Cardiac fibroblast (primary cell): ENCODE measurements at places on chromosomes 3 and 15.
A peak's percentile ranks its signal among the peaks of the same experiment; 100 is the strongest.

DNA sequence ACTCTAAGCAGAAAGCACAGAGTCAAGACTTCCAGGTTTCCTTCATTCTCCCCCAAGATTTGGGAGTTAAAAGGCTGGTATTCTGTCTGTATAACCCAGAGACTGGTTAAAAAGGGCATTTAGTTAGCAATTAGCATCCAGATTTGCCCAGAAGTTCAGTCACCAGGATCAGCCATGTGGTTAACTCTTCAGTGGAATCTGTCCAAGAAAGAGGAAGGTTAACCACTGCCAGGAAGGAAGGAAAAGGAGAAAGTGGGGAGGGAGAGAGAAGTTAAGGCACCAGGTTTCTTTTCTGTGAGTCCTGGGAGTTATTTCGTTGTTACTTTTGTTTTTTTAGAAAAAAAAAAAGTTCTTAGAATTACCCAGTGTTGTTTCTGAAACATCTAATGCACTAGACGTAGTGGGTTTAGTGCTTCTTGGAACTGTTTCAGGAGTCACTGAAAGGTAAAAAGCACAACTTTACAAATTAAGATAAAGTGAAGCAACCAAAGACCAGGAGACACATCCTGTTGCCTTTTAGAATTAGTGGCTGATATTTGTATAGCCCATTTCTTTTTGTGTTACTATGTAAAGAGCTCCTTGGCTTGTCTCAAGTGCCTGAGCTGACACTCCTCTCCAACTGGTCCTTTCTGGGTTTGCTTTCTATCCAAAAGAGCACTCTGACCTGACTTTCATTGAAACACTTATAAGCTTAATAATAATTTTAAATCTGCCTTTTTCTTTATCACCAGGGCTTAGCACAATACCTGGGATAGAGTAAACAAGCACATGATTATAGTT is 128.6 kb downstream of the ABI3BP start:
- no peak for DNase-seq

GRCh38 chr3:129378949-129379348 is 49.5 kb downstream of the EFCAB12 start:
- DNase-seq, result no peak

- DNase-seq, result peak; percentile 4
These were observed 527.6 kb downstream of the DIPK2A start for GRCh38 chr3:144499001-144499930.

GRCh38 chr15:52415628-52416027 is 113.1 kb downstream of the MYO5A start:
- peak; percentile 48 for DNase-seq

- DNase-seq, result no peak
These were observed 328.4 kb upstream of the NECTIN3 start for GRCh38 chr3:110743202-110743601.

GRCh38 chr3:151460774-151461450 is at the start of gene IGSF10:
Gene IGSF10 (minus strand): TSS chr3:151461061. CDS start chr3:151458709, 2,352 bp downstream.
- DNase-seq, result no peak

DNA sequence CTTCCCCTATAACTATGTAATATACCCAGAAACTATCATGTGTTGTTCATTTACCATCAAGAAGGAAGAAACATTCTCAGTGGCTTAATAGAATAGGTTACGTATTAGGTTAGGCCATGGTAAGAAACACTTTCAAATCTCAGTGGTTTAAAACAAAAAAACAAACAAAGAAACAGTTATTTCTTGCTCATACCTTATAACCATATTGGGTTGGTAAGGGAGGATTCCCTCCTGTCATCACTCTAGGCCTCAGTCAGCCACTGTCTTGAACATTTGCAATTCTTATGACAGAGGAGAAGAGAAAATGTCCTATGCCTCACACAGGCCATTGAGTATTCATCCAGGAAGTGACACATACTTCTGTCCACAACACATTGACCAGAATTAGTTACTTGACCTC is 727.7 kb upstream of the NECTIN3 start:
- peak; percentile 66 for DNase-seq

- DNase-seq, result peak; percentile 67
These were observed 212.6 kb upstream of the PLSCR5 start for GRCh38 chr3:146817704-146818103.

- peak; percentile 53 for DNase-seq
These were observed 9.4 kb downstream of the AAGAB start for GRCh38 chr15:67244971-67245478.

DNA sequence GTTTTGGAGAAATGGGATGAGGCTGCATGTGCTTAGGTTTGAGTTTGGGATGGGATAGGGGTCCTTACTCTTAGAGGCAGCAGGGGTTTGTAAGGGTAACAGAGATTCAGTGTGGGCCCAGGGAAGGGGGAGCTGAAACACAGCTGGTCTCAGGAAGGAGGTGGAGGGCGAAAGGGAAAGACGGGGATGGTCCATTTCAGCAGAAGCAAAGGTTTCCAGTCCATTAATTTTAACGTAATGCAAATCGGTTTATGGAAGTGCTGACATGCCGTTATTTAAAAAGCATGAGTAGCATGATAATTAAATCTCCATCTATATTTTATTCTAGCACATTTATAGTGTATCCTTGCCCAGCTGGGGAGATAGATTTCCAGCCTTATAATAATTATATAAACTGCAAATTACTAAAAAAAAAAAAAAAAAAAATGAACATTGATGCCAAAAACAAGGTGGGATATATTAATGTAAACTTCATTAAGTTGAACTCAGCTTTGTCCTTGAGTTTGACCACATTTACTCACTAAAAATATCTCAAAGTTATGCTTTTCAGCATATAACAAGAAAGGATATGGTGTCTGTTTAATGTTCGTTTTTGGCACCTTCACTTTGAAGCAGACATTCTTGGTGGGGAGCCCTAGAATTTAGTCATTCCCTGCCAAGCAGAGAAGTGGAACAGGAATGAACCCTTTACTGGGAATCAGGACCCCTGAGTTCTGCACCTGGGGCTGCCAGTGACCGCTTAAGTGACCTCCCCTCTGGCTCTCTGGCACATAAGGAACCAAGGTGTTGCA is 234.7 kb downstream of the THSD4 start:
- no peak for DNase-seq

DNA sequence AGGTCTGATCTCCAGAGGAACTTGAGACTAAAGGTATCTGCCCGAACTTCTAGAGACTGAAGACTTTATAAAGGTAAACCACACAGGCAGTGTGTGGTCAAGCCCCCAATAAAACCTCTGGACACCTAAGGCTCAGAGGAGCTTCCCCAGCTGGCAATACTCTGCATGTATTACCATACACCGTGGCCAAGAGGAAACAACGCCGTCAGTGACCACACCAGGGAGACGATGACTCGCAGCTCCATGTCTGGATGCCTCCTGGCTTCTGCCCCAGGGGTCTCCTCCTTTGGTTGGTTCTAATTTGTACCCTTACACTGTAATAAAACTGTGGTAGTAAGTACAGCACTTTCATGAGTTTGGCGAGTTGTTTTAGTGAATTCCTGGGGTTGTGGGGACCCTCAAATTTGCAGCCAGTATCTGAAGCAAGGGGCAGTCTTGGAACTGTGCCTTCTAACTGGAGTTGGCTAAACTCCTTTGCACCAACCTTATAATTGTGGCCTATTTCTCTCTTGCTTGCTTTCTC is 32.1 kb upstream of the BCL2L10 start:
- peak; percentile 50 for DNase-seq

GRCh38 chr15:27970661-27971392 is 128.3 kb downstream of the OCA2 start:
- no peak for DNase-seq

DNA sequence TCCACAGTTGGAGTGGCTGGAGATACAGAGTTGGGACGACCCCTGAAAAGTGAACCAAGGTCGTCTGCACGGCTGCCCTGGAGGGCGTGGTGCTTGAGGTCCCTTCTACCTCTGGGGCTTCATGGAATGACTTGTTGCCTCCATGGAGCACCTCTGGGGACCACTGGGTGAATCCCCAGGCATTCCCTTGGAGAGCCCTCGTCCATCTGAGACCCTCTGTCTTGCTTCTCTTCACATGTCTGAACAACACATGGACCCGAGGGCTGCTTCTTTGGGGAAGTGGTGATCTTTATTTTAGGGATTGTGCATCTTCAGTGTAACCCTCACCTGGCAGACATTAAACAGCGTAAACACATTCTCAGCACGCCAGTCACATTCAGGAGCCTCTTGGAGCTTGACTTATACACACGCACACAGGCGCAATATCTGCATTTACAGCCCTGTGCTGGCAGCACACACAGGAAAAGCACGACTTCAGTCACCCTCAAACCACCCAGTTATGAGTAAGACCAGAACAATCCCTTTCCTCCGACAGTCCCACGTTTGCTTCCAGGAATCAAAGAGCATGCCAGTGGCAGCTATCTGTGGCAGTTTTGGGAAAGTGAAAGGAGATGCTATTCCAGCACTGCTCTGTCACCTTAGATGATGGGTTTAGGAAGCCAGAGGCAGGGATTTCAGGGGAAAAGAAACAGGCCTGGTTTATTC is 12.6 kb downstream of the FAM107A start:
- DNase-seq, result peak; percentile 78

DNA sequence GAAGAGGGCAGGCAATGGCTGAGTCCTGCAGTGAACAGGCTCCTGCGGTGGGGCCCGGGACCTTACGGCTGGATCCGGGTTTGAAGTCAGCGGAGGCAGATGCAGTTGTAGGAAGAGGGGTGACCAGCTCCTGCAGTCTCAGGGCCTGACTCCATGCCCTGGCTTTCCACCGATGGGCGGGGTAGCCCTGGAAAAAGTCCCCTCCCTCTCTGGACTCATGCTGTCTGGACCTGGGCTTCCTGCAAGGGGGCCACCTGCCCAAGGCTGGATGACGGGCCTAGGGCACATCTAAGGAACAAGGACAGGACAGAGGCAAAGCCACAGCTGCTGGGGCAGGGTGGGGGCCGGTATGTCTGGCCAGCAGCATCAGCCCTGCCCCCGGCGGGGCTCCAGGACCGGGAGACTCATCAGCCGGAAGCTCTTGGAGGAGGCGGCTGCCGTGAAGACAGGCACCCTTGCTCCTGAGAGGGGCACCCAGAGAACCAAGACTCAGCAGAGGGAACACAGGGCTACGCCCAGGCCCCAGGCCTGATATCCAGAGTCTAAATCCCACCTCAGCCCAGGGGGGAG is 12.8 kb downstream of the IQSEC1 start:
- no peak for DNase-seq

- no peak for DNase-seq
These were observed 629.6 kb downstream of the PYDC2 start for GRCh38 chr3:192090586-192090985.

GRCh38 chr15:55869660-55870059 is 123.8 kb downstream of the NEDD4 start:
- DNase-seq, result no peak

DNA sequence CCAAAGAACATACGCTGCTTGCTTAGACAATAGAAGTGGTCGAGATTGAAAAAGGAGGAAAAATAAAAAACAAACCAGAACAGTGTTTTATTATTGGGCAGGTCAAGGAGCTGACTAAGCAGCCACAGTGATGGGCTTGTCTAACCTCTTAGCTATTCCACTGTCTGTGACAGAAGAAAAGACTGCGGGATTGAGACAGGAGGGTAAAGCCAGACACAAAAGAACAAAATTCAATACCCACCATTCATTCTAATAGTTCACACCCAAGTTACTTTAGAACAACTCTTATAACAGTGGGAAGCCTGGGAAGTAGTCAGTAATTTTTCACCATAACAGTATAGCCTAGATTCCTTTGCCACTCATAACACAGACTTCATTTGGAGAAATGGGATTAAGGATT is 435.4 kb downstream of the MFSD1 start:
- DNase-seq, result no peak

DNA sequence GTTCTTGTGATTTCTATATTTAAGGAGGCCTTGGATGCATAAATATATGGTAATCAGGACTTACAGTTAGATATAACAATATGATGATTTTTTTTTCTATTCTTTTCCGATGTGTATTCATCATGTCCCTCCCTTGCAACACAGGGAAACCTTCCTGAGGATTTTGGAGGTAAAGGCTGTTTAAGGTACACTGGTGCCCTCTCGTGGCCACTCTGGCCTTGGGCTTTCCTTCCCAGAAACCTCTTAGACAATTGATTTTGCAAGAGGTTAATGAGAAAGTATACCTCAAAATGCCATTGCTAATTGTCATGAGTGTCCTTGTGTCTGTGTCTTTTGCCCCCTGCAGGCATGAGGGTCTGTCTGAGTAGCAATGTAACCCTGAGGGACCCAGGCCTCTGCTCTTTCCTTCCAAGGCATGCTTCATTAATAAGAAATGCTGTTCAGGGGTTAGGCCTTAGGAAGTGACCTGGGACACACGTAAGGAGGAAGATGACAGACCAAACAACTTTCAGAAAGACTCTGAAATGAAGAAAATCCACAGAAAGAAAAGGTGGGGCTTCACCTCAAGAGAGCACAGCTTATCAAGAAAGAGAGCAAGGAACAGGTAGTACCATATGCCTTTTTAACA is 70.3 kb upstream of the PPP2R3A start:
- DNase-seq, result peak; percentile 91

- DNase-seq, result no peak
These were observed 382.9 kb downstream of the GABRG3 start for GRCh38 chr15:27353856-27354255.

GRCh38 chr3:36317915-36318314 is 62.4 kb upstream of the STAC start:
- DNase-seq, result no peak

- no peak for DNase-seq
These were observed 5.4 kb upstream of the SENP7 start for GRCh38 chr3:101518421-101518871.

DNA sequence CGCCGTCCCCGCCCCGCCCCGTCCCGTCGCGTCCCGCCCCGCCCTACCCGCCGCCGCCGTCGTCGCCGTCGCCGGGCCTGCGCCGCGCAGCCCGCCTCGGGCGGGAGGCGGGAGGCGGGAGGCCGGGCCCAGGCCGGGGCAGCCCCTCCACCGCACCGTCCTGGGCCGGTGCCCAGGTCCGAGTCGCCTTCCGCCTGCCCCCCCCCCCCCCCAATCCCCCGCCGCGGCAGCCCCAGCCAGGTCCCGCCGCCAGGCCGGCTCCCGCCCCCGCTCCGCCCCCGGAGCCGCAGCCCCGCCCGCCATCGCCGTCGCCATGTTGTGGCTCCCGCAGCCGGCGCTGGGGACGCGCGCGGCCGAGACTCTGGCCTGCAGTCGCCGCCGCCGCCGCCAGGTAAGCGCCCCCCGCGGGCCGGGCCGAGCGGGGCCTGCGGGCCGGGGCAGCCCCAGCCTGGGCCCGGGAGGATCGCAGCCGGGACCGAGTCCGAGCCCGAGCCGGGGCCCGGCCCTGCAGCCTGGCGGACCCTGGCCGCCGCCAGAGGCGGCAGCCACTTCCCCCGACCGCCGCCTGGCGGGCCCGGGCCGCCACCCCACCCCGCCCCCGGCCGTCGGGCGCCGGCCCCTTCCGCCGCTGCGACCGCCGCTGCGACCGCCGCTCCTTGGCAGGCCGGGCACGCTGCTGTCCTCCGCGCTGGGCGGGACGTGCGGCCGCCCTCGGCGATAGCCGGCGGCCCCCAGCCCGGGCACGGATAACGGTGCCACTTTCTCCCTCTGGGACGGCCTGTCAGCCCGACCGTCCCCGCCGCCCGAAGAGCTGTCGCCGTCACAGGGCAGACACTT is at the start of gene ZNF592:
ZNF592 (plus strand) TSS at position 319 of the 837 bp plus-strand sequence. CDS start 34,084 bp downstream, outside the sequence.
- DNase-seq, result peak; percentile 88
